Cardiac septum (tissue), 1 donor: ENCODE measurements at places on chromosomes 3 and 15. TPM values are rescaled to one million over a fixed set of nuclear protein-coding genes. Genes with fewer than 3 reads are reported as not detected.

CCDC191 gene
- 1.2 TPM for total RNA-seq

DNA sequence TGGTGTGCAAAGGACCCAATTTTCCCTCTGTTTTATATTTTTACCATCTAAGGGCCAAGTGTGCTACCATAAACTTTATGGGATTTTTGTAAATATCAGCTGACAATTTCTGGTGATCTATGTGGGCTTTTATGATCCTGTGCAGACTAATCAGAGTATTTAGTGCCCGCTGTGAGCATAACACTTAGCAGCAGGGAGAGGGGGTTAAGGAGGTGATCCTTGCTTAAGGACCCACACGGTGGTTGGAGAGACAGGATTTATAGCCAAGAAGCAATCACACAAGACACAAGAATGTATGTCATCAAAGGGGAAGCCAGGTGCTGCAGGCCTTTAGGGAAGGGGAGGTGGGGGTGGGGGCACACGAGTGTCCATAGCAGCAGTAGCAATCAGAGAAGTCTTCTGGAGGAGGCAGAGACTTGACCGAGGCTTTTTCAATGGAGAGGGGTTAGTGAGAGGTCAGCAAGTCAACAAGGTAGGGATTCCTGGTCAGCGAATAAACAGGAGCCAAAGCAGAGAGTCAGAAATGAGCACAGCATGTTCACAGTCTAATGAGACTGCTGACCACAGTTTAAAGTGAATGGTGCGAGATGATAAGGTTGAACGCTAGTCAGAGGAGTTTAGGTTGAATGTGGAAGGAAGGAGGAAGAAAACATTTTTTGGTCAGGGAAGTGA is 4.5 kb upstream of the CACNA1D start:
- DNase-seq: no peak

DNA sequence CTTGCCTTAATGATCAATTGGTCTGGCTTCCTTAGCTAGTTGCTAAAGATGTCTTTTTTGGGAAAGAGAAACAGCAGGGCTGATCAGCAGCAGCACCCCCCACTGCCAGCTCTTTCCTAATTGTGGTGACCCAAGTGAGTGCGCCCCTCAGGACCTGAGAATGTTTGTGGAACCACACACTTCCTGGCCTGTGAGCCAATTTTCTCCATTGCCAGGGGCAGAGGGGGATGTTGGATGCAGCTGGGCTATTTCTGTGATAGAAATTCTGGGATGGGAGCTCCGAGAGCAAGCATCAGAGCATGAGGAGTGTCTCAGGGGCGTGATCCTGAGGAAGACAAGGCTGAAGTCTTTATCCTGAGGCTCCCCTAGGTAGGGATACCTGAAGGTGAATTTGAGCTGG is 66.6 kb downstream of the CLDN11 start:
- no peak for DNase-seq

- peak; percentile 87 for DNase-seq
Measured at GRCh38 chr3:141011232-141011996, 39.7 kb upstream of the SPSB4 start.

CLSTN2 gene
- 3.9 TPM for total RNA-seq

ECE2 gene
- total RNA-seq: 0.19 TPM

DNA sequence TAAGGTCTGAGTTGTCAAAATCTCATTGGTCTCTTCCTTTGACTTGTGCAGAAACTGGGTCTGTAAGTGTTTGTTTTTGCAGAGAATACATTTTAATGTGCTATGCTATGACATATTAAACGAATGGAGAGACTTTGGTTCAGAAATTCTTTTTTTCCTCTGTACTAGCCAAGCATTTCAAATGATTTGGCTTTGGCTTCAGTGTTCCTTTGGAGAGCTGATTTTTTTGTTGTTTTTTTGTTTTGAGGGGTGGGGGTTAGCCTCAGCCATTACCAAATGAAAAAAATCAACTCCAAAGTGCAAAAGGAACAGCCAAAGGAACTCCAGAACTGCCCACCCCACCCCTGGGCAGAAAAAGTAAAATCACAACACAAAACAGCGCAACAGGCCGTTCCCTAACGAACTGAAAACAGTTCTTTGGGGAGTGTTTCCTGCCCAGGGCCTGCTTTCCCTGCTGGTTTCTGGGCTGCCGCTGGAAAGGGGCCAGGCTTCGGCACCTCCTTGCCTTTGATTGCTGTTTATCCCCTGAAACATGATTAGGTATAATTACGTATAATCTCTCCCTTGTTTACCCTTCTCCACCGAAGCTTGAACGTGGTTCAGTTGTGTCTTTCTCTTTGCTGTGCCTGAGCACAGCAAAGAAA is 57.6 kb upstream of the NEO1 start:
- no peak for DNase-seq

GRCh38 chr3:24405057-24405456 is 89.6 kb downstream of the THRB start:
- DNase-seq: no peak

DNA sequence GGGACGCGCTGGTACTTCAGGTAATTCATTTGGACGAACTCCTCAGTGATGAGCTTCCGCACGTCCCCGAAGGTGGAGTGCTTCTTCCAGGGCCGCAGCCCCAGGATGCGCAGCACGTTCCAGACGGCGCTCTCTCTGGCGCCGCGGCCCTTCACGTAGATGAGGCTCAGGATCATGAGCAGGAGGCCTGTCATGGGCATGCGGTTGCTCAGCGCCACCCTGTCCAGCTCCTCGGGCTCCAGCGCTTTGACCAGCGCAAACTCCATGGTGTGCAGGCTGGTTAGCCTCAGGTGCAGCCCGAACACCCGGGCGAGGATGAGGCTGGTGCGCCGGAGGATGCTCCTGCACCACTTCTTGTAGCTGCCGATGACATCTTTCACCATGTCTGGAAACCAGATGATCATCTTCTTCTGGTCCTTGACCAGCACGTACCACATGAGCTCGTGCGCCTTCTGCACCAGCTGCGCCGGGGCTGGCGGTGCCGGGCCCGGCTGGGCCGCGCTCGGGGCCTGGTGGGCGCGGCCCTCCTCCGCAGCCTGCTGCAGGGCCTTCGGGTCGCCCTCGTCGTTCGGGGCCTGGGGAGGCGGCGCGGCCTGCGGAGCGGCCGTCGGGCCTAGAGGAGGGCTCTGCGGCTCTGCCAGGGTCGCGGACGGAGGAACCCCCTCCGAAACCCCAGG is 501 bp downstream of the NDN start:
- no peak for DNase-seq

DNA sequence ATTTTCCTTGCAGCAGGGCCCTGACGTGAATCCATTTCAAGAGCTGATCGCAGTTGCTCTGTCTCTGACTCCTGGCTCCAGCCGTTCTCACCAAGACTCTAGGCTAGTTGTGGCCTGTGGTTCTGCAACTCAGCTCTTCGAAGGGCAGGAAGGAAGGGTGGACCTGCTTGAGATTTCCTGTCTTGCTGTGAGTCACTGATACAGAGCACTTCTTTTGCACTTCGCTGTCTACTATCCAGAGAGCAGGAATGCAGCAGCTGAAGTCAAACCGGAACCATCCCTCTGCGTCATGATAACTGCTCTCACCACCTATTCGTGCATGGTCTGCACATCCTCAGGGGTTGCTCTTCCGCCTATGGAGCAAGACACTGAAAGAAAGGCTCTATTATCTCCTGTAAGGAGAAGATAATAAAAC is 59.7 kb downstream of the RAP2B start:
- DNase-seq: peak; percentile 86

SMCO1 gene
- total RNA-seq: 28.7 TPM
